ENCODE measurements at places on chromosomes 6 and 20. TPM values are rescaled to one million over a fixed set of nuclear protein-coding genes. Genes with fewer than 3 reads are reported as not detected.

Gene GID8
- 30.4 TPM for total RNA-seq

Gene HLA-DQB2
- total RNA-seq: 91.2 TPM

DNA sequence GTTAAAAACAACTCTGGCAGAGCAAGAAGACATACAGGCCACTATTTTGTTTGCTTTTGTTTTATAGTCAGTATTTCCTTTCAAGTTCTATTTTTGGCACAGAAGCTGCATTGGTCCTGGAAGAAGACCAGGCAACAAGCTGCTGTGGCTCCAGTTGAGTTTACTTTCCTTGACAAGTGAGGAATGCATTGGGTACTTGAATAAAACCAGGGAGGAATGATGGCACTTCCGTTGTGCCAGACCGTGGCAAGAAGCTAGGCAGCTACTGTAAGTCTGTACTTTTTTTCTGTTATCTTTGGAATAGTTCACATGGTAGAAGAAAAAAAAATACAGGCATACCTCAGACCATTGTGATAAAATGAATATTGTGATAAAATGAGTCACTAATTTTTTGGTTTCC lies 66.3 kb downstream of the NCOA3 start:
- DNase-seq: no peak

DNA sequence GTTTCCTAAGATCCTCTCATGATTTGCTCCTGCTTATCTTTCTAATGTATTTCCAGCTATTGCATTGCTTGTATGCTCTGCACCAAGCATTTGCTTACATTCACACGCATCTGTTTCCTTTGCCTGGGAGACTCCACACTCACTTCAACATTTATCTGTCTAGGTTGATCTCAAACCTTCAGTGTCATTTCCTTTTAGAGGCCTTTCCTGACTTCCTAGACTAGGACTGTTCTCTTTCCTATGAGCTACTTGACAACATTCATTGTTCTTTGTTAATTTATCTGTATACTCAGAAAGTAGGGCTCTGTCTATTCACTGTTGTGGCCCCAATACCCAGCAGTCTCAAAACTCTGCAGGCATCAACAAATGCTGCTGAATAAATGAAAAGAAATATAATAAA lies 84.4 kb downstream of the WASF1 start:
- no peak for DNase-seq

DNA sequence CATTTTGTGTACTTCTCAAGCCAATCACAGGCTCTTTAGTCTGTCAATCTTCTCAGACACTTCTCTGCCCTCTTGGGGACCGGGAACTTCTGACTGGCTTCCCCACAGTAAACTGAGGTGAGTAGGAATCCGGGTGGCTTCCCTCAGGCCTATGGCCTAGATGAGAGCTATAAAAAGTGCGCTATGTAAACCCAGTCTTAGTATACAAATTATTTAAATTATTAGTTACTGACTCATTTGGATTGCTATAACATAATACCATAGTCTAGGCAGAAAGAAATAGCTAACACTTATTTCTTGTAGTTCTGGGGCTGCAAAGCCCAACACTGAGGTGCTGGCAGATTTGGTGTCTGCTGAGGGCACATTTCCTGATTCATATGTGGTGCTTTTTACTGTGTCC lies 109.2 kb upstream of the MCHR2 start:
- DNase-seq: no peak

GRCh38 chr6:162825597-162825996 lies 97.8 kb downstream of the PACRG start:
- DNase-seq: no peak

DNA sequence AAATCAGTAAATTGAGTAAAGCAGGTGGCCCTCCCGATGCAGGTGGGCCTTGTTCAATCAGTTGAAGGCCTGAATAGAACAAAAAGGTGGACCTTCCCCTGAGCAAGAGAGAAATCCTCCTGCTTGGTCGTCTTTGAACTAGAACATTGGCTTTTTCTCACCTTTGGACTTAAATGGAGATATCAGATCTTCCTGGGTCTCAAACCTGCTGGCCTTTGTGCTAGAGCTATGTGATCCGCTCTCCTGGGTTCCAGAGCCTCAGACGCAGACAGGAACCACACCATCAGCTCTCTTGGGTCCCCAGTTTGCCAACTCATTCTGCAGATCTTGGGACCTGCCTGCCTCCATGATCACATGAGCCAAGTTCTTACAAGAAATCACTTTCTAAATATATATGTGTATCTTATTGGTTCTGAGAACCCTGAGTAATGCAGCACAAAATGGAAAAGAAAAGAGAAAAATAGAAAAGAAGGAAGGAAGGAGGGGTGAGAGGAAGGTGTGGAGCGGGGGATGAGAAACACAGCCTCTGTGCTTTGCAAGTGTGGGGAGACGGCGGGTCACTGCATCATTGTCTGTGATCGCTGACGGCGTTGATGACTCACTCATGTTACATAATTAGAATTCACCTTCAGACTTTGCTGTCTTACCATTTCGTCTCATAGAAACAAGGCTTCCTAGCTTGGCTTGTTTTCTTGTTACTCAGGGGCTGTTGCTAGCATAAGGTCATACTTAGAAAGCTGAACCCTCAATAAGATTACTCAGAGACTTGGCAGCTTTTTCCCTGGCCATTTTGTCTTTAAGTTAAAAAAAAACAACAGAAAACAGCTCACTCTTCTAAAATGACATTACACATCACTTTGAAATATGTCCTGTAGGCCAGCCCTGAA lies 85.7 kb upstream of the NEDD9 start:
- DNase-seq: no peak

DNA sequence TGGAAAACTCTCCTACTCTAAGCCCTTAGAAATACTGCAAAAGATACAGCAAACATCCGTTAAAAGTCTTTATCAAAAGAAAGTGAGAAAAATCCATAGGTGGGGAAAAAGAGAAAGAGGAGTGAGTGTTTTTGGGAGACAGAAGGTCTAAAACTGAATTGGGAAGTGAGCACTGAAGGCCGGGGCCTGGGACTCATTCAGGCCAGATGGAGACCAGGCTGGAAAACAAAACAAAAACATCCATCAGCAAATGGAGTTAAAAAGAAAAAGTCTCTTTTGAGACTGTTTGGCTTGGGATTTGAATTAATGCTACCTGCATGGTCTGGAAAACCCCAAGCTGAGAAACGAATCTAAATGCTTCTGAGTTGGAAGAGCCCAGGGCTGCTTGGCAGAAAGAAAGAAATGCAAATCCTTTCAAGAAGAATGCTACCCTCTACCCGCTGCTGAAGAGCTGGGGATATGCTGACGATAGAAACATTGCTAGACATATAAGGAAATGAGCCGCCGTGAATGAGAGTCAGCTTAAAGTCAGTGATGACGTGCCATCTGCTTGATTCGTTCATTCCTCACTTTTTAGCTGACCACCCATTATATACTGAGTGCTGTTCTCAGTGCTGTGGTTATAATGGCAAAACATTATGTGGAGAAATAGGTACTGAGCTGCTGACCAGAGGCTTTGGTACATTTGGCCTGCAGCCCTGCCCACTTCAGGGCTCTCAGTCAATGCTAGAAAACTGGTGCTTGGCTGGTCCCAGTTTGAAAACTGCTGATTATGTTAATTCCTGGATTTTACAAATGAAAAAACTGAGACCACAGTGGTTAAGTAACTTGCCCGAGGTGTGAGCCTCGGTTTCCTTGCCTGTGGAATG lies 28.0 kb upstream of the TULP4 start:
- DNase-seq: no peak

GRCh38 chr6:89682991-89683390 lies 44.4 kb upstream of the LYRM2 start:
- no peak for DNase-seq

DNA sequence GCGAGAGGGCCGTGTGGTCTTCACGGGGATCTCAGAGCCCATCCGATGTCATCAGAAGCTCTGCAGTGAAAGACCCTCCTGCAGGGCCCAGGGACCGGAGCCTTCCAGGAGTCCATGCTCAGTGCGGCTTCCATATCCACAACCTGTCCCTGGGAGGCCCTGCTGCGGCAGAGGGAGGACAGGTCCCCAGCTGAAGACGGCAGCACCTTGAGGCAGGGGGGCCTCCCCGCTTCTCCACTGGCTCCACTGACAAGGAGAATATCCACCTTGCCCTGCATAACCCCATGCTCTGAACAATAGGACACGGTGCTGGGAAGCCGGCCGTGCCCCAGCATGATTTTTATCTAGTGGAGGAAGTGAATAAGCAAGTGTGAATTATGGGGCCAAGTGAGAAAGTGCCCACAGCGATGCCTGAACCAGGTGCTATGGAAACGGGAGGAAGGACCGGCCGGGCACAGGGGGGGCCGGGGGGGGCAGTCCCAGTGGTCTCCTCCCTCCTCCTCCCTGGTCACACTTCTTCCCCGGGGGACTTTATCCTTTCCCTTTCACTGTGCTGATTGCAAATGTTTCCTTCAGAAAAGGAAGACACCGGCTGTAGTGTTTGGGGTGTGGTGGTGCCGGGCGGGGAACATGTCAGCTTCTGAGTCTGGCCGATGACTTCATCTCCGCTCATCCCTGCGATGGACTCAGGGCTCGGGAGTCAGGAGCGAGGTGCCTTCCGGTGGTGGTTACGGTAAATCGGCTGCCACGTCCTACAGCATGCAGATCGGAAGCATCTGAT lies 225.1 kb downstream of the ERMARD start:
- DNase-seq: peak; percentile 74

DNA sequence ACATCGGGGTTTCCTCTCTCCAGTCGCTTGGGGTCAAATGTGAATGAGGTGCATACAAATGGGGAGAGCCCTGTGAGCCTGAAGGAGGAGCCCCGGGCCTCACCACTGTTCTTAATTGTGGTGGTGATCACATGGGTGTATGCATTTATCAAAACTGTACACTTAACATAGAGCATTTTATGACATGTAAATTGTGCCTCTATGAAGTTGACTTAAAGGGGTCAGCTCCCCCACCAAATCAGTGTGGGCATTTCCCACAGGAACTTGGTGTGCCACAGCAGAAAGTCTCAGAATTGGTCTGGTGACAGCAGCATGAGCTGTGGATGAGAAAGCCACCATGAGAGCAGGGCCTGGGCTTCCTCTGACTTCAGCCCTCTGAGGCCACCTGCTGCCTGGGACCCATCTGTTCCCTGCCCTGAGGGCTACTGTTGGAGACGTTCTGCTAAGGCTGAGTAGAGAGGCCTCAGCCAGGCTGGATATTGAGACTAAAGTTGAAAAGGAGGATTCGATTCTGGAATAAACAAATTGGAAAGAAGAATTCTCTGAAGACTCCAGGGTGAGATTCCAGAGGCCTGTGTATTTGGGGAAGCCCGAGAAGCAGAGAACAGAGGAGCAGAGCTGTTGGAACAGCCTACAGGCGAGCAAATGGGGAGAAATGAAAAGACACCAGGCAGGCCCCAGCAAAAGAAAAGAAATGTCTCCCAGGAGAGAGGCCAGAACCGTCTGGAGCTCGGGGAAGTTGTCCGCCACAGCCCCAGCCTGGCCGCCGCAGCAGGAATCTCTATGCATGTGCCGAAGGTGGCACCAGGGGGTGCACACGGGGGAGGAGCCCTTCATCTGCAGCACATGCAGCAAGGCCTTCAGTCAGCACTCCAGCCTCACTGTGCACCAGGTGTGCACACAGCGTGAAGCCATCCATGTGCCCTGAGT lies 37.6 kb upstream of the XRN2 start:
- no peak for DNase-seq

Gene NR2E1
- total RNA-seq: not detected

- DNase-seq: no peak
Measured at GRCh38 chr6:53894091-53894490, 99.3 kb downstream of the LRRC1 start.

DNA sequence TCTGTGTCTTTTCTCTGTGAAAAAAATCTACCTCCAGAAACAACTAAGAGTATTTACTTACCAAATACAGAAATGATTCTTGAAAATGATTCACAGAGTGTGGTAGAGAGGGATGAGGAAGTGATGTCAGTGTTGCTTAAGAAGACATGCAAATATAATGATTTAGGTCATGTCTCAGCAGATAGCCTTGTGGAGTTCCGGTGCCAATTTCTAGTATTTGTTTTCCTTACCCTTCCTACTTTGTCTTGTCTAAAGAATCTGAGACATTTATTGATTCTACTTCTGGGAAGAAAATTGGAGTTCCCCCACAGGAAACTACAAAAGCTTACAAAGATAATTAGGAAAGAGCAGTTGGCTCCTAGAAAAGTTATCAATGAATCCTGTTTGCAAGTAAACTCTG lies 68.8 kb downstream of the GJA1 start:
- DNase-seq: no peak

GRCh38 chr6:167410462-167410861 lies 85.6 kb downstream of the TTLL2 start:
- no peak for DNase-seq

- DNase-seq: no peak
Measured at GRCh38 chr6:137403855-137404254, 90.3 kb downstream of the OLIG3 start.

GRCh38 chr6:106894978-106895702 lies 79.4 kb downstream of the CD24 start:
- DNase-seq: no peak

Gene OR2J2
- not detected for total RNA-seq

GRCh38 chr20:2485661-2486060 lies 15.1 kb upstream of the SNRPB start:
- no peak for DNase-seq

Gene STX11
- total RNA-seq: 13.4 TPM
